ENCODE measurements at places on chromosomes 1 and 21. TPM values are rescaled to one million over a fixed set of nuclear protein-coding genes. Genes with fewer than 3 reads are reported as not detected.

GRCh38 chr1:168617974-168618750 is 41.8 kb downstream of the XCL1 start:
- no peaks in the 10 kb centered on the region for H3K27me3 ChIP-seq
- H3K4me3 ChIP-seq = no peak overlapping the region
- H3K4me1 ChIP-seq = no peaks in the 10 kb centered on the region
- H3K27ac ChIP-seq = no peak overlapping the region

DNA sequence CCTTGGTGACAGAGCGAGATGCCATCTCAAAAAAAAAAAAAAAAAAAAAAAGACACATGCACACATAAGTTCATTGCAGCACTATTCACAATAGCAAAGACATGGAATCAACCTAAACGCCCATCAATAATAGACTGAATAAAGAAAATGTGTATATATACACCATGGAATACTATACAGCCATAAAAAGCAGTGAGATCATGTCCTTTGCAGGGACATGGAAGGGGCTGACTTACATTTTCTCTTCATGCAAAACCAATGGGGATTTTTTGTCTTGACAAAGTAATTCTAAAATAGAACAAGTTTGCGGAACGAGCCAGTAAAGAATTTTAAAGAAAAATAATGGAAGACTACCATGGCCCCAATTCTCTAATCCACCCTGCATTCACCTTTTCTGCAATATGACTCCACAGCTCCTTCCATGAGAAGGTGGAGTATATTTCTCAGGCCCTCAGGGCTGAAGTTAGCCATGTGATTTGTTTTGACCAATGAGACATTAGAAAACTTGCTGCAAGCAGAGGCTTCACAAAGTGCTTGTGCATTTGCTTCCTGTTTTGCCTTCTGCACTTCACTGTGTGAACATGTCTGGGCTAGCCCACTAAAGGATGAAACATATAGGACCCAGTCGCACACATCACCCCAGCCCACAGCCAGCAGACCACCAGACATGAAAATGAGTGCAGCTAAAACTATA is 78.8 kb upstream of the NR5A2 start:
- DNase-seq = no peak
- H3K27me3 ChIP-seq = no peaks in the 10 kb centered on the region
- no peaks in the 10 kb centered on the region for H3K36me3 ChIP-seq
- no peaks in the 10 kb centered on the region for H3K4me1 ChIP-seq

GRCh38 chr1:17542645-17543044 is 3.1 kb downstream of the ARHGEF10L start:
- H3K27ac ChIP-seq = no peak overlapping the region
- H3K4me3 ChIP-seq = no peak overlapping the region
- peaks cover 18% of the 10 kb centered on the region for H3K4me1 ChIP-seq
- no peaks in the 10 kb centered on the region for H3K27me3 ChIP-seq
- no peak for DNase-seq

GRCh38 chr1:156862997-156863599 is 2.4 kb downstream of the NTRK1 start:
- no peaks in the 10 kb centered on the region for H3K27me3 ChIP-seq
- H3K27ac ChIP-seq = no peak overlapping the region
- DNase-seq = no peak
- H3K36me3 ChIP-seq = no peaks in the 10 kb centered on the region
- peaks cover 13% of the 10 kb centered on the region for H3K4me1 ChIP-seq

GRCh38 chr1:229879746-229880145 is 187.3 kb upstream of the GALNT2 start:
- H3K36me3 ChIP-seq = no peaks in the 10 kb centered on the region
- peaks cover 14% of the 10 kb centered on the region for H3K27me3 ChIP-seq
- no peaks in the 10 kb centered on the region for H3K4me1 ChIP-seq
- DNase-seq = no peak
- H3K4me3 ChIP-seq = no peak overlapping the region

- no peak overlapping the region for H3K4me3 ChIP-seq
- H3K4me1 ChIP-seq = no peaks in the 10 kb centered on the region
- DNase-seq = no peak
- H3K27me3 ChIP-seq = no peaks in the 10 kb centered on the region
These were observed 54.9 kb downstream of the IVNS1ABP start for GRCh38 chr1:185262151-185262550.

DNA sequence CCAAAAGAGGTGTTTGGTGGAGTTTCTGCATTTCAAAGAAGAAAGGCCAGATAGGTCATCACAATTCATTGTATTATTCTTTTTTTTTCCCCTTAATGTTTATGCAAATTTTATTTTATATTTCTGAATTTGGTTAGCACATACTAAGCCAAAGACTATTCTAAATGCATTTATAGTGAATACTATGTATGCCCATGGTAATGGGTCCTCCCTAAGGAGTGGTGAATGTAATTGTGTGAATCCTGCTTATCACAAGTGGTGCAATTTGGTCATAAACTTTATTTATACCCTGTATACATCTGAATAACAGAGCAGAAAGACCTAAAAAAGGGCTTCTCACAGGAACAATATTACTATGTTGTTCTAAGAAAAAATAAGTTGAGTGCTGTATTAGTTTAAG is 99.1 kb downstream of the CD247 start:
- H3K4me1 ChIP-seq = no peaks in the 10 kb centered on the region
- no peak overlapping the region for H3K27ac ChIP-seq
- H3K4me3 ChIP-seq = no peak overlapping the region
- no peaks in the 10 kb centered on the region for H3K27me3 ChIP-seq
- DNase-seq = no peak
- H3K36me3 ChIP-seq = peaks cover 2% of the 10 kb centered on the region

GRCh38 chr1:19332832-19333231 is 20.7 kb downstream of the SLC66A1 start:
- H3K36me3 ChIP-seq = no peaks in the 10 kb centered on the region
- DNase-seq = no peak
- H3K27ac ChIP-seq = no peak overlapping the region
- H3K27me3 ChIP-seq = no peaks in the 10 kb centered on the region

- DNase-seq = no peak
- no peaks in the 10 kb centered on the region for H3K4me1 ChIP-seq
- no peak overlapping the region for H3K4me3 ChIP-seq
- H3K27ac ChIP-seq = no peak overlapping the region
- no peaks in the 10 kb centered on the region for H3K27me3 ChIP-seq
- no peaks in the 10 kb centered on the region for H3K36me3 ChIP-seq
These were observed 18.3 kb downstream of the S100A11 start for GRCh38 chr1:152018537-152018936.

- no peak overlapping the region for H3K4me3 ChIP-seq
- peaks cover 10% of the 10 kb centered on the region for H3K36me3 ChIP-seq
- no peaks in the 10 kb centered on the region for H3K27me3 ChIP-seq
- H3K4me1 ChIP-seq = no peaks in the 10 kb centered on the region
- no peak for DNase-seq
These were observed 14.3 kb upstream of the ADAM30 start for GRCh38 chr1:119910618-119911017.

- no peaks in the 10 kb centered on the region for H3K36me3 ChIP-seq
- no peaks in the 10 kb centered on the region for H3K27me3 ChIP-seq
- DNase-seq = no peak
- no peak overlapping the region for H3K27ac ChIP-seq
- no peak overlapping the region for H3K4me3 ChIP-seq
- H3K4me1 ChIP-seq = peaks cover 3% of the 10 kb centered on the region
These were observed 63.0 kb downstream of the ROR1 start for GRCh38 chr1:63836830-63837229.

DNA sequence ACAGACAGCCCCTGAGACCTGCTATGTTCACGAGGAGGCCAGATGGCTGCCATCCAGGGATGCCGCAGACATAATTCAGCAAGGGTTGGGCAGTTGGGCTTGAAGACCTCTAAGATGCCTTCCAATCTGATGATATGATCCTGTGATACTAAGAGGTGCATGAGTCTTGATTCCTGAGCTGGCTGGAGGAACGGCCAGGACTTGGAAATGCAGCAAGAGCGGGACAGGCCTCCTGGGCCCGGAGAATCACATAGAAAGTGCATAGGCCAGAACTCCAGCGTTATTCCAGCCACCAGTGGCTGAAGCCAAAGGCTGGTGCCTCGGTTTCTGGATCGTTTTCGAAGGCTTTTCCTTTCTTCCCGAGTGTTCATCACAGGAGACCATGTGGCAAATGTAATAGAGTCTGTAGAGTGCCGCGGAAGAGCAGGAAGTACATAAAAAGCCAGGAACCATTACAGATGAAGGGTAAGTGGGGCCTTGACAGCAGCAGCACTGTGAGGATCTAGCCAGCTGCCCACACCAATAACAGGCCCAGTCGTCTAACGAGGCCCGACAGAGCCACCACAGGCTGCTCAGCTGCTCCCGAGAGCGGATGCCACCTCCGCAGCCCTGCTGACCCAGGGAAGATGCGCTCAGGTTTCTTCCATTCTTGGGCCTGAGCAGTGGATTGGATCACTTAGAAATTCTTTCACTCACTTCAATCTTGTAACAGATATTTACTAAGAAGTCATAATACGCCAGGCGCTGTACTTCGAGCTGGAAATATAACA is 14.0 kb upstream of the LHX4 start:
- H3K4me3 ChIP-seq = no peak overlapping the region
- DNase-seq = no peak
- H3K27me3 ChIP-seq = no peaks in the 10 kb centered on the region
- H3K27ac ChIP-seq = no peak overlapping the region
- no peaks in the 10 kb centered on the region for H3K4me1 ChIP-seq
- H3K36me3 ChIP-seq = no peaks in the 10 kb centered on the region

GRCh38 chr1:19639999-19640362 is 4.1 kb upstream of the NBL1 start:
- H3K4me3 ChIP-seq = no peak overlapping the region
- H3K27me3 ChIP-seq = no peaks in the 10 kb centered on the region
- no peak for DNase-seq
- no peaks in the 10 kb centered on the region for H3K36me3 ChIP-seq

GRCh38 chr1:117709249-117709691 is 103.4 kb downstream of the TENT5C start:
- no peak overlapping the region for H3K4me3 ChIP-seq
- no peaks in the 10 kb centered on the region for H3K27me3 ChIP-seq
- no peaks in the 10 kb centered on the region for H3K36me3 ChIP-seq
- no peak for DNase-seq
- H3K27ac ChIP-seq = no peak overlapping the region

DNA sequence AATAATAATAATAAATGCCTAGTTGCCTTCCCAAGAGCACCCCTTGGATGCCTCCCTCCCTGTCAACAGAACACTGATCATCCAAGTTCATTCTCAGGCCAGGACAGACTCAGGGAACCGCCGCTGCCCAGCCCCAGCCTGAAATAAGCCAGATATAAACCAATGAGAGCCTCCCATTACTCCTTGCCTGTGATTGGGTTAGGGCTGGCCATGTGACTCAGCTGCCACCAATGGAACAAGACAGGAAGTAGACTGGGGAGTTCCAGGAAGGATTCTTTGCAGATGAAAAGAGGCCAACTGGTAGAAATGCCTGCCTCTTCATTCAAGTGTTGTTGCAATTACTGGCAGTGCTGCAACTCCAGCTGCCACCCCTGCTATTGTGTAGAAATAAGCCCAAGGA is 146.4 kb upstream of the TIAM1 start:
- H3K36me3 ChIP-seq = no peaks in the 10 kb centered on the region
- no peaks in the 10 kb centered on the region for H3K27me3 ChIP-seq
- no peak for DNase-seq
- no peak overlapping the region for H3K27ac ChIP-seq
- no peaks in the 10 kb centered on the region for H3K4me1 ChIP-seq

- no peaks in the 10 kb centered on the region for H3K27me3 ChIP-seq
- H3K4me1 ChIP-seq = peaks cover 44% of the 10 kb centered on the region
- no peaks in the 10 kb centered on the region for H3K36me3 ChIP-seq
- peak overlapping the region; percentile 99 for H3K27ac ChIP-seq
- no peak for DNase-seq
These were observed 37.4 kb upstream of the ERRFI1 start for GRCh38 chr1:8063298-8064036.

GRCh38 chr1:66395202-66396061 is 138.5 kb upstream of the SGIP1 start:
- no peak overlapping the region for H3K4me3 ChIP-seq
- H3K27ac ChIP-seq = no peak overlapping the region
- H3K4me1 ChIP-seq = no peaks in the 10 kb centered on the region

- H3K4me1 ChIP-seq = no peaks in the 10 kb centered on the region
- no peaks in the 10 kb centered on the region for H3K36me3 ChIP-seq
- no peak overlapping the region for H3K4me3 ChIP-seq
- no peak overlapping the region for H3K27ac ChIP-seq
These were observed 21.5 kb downstream of the INSL5 start for GRCh38 chr1:66779475-66780078.

GRCh38 chr1:195806060-195806459 is 802.2 kb downstream of the KCNT2 start:
- no peaks in the 10 kb centered on the region for H3K4me1 ChIP-seq
- no peaks in the 10 kb centered on the region for H3K36me3 ChIP-seq
- DNase-seq = no peak
- H3K27me3 ChIP-seq = no peaks in the 10 kb centered on the region
- H3K4me3 ChIP-seq = no peak overlapping the region

DNA sequence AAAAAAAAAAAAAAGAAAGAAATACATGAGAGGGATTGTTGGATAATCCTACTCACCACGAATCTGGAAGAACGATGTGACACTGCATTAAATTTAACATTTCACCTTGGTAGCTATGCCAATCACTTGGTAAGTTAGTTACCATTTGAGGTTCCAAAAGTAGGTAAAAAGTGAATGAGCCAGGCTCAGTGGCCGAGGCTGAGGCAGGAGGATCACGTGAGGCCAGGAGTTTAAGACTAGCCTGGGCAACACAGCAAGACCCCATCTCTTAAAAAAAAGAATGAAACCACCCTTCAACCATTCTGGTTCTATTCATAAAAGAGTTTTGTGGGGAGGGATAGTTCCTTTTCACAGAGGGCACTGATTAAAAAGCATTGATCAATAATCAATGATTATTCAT is 133.6 kb downstream of the ADSS2 start:
- no peaks in the 10 kb centered on the region for H3K36me3 ChIP-seq
- H3K27ac ChIP-seq = no peak overlapping the region
- peaks cover 7% of the 10 kb centered on the region for H3K4me1 ChIP-seq
- no peaks in the 10 kb centered on the region for H3K27me3 ChIP-seq
- H3K4me3 ChIP-seq = no peak overlapping the region
- DNase-seq = no peak

DNA sequence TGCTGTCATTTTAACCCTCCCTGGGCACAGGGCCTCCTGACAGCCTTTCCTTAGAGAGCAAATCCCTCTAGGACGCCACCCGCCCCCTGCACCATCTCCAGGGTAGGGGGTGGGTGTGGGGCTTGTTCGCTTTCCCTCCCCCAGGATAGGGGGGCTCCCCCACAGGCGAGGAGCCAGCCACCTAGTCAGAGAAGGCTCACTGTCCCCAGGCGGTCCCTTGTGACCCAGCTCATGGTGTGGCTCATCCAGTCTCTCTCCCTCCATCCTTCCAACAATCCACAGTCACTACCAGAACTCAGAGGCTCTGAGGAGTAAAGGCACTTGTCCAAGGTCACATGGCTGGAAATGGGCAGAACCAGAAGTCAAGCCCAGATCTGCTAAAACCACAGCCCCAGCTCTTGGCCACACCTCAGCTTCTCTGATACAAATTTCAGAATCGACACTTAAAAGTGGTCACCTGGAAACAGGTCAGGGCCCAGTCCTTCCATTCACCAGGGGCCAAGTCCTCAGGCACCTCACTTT is 89.8 kb downstream of the MRPL37 start:
- no peaks in the 10 kb centered on the region for H3K27me3 ChIP-seq
- no peak overlapping the region for H3K4me3 ChIP-seq
- no peaks in the 10 kb centered on the region for H3K36me3 ChIP-seq
- H3K27ac ChIP-seq = no peak overlapping the region

Gene LAMC1
- 113 TPM for total RNA-seq

Gene VANGL1
- 22.7 TPM for total RNA-seq

Gene MYOCOS
- not detected for total RNA-seq

Gene KCNC4
- total RNA-seq = 15.4 TPM

Gene ABCA4
- 1.5 TPM for total RNA-seq

Gene SPATA17
- total RNA-seq = 0.51 TPM

Gene GSTM1
- total RNA-seq = not detected

Gene FCRL4
- not detected for total RNA-seq

Gene TRIM17
- total RNA-seq = 1.2 TPM

Gene AIRE
- not detected for total RNA-seq

Gene KCNJ9
- not detected for total RNA-seq
